ENCODE measurements at places on chromosomes 5 and 9.

- DNase-seq = no peak
These were observed 8.0 kb downstream of the BRD3 start for GRCh38 chr9:134059661-134060395.

- DNase-seq = peak; percentile 82
These were observed 219.6 kb downstream of the DENND1A start for GRCh38 chr9:123710299-123710698.

DNA sequence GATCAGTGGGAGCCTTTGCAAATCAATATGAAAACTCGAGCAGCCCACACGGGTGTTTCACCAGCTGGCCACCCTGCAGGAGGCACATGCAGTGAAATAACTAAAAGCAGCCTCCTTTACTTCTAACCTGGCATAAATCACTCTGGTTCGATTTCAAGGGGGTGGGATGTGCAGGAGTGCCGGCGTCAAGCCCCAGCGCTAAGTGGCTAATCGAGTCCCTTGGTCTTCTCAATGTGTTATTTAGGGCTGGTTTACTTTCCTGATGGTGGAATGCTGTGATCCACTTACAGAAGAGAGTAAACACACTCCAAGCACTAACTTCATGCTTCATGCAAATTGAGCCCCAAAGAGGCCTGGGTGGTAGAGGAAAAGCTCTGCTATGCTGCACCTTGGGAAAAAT lies 109.4 kb downstream of the TMEM174 start:
- no peak for DNase-seq

- DNase-seq = no peak
These were observed 1.4 kb downstream of the NR6A1 start for GRCh38 chr9:124769549-124770358.

- peak; percentile 13 for DNase-seq
These were observed 209.0 kb downstream of the TTLL11 start for GRCh38 chr9:121884057-121884541.

- DNase-seq = peak; percentile 84
These were observed 295.5 kb upstream of the SMC2 start for GRCh38 chr9:103798620-103799019.

DNA sequence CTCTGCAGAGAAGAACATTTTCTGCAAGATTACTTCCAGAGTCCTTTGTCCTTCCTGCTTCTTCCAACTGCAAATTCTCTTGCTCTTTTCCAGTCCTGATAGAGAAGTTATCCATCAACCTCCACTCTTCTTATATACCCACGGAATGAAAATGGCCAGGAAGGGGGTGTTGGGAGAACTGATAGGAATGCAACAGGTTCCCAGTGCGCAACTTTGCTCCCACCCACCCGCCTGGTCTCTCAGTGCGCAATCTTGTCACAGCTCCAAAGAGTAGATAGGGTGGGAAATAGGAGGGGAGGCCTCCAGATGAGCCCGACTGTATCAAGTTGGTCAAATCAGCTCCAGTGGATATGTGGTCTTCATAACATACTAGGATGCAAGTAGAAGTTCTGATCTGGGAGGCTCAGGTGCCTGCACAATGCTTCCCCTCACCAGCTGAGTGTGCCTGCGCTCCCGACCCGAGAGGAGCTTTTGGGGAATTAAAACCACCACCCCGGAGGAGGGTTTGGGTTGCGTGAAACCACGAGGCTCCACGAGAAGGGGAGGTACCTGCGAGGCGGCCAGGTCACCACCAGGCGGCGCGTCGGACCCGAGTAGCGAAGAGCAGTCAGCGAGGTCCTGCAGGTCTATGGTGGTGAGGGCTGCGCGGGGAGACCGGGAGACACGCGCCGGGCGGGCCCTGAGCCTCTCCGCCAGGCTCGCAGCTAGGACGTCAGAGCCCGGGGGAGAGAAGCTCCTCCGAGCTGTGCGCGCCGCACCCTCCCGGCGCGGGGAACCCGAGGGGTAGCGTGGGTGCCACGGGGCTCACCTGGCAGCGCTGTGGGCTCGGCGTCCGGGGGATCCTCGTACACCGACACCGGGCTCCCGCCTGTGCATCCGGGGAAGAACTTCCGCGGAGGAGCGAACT lies 835 bp downstream of the MCIDAS start:
- peak; percentile 56 for DNase-seq

DNA sequence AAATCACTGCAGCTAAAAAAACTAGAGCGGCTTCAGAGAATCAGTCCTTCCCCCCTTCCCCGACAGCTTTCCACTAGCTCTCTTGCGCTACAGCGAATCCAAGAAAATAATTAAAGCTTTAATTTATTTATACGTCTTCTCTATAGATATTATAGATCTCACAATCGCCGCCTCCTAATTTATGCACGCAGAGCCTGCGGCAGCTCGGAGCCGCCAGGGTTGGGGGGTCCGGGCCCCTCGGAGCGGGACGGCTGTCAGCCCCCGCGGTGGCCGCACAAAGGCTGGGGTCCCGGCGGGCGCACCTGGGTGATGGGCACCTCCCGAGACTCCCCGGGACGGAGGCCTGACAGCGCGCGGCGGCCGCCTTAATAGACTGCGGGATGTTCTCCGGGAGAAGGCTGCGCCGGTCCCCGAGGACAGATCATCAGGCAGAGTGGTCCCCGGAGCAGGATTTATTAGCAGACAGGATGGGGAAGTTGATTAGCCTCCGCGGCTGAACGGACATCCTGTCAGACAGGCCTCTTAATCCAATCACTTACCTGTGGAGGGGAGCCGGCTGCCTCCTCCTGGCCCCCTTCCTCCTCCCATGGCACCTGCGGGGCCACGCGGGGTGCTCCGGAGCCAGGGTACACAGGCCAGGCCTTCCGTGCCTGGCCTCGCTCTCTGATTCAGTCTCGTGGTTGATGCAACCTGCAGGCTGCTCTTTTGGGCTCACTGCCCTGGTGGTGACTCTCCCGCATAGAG lies 166.8 kb downstream of the MELK start:
- DNase-seq = no peak

DNA sequence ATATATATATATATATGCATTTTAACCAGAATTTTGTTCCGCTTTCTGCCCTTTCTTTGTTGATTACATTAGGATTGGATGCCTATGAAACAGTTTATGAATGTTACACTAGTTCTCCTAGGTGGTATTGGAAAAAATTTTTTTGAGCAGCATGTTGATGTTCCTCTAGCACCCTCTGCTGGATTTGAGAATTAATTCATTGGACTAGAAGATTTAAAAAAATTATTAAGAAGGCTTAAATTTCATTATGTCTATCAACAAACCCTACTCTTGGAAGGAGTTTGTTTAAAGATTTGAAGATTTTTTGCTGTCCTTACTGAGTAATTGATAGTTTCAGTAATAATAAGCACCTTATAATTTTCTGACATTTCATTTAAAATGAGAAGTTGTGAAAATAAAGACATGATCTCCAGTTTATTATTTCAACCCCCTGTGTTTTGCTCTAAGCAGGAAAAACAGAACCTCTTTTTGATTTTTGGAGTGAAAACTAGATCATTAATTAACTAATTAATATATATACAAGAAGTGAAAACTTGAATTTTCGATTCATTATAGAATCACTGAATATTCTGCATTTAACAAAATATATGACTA lies 89.6 kb downstream of the CCDC171 start:
- DNase-seq = no peak

DNA sequence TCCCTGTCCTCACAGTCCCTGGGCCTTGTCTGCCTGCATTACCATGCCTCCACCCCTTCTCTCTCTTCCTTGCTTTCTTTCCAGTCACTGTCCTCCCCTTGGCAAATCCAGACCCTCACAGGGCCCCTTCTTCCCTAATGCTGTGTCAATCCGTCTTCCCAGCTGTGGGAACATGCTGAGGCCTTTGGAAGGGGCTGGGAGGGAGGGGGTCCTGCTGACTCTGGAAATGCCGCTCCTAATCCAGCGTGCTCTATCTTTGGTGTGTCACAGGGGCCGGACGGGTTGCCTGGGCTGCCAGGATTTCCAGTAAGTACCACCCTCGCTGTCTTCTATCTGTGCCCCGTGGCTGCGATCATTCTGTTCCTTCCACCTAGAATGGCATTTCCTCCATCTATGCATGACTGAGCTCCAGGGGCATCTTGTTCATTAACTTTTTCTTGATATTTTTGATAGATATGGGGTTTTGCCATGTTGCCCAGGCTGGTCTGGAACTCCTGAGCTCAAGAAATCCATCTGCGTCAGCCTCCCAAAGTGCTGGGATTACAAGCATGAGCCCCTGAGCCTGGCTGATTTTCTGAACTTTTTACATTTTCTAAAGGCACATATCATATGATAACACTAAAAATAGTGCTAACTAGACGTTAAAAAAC lies 64.5 kb upstream of the TGFBR1 start:
- DNase-seq = peak; percentile 28

DNA sequence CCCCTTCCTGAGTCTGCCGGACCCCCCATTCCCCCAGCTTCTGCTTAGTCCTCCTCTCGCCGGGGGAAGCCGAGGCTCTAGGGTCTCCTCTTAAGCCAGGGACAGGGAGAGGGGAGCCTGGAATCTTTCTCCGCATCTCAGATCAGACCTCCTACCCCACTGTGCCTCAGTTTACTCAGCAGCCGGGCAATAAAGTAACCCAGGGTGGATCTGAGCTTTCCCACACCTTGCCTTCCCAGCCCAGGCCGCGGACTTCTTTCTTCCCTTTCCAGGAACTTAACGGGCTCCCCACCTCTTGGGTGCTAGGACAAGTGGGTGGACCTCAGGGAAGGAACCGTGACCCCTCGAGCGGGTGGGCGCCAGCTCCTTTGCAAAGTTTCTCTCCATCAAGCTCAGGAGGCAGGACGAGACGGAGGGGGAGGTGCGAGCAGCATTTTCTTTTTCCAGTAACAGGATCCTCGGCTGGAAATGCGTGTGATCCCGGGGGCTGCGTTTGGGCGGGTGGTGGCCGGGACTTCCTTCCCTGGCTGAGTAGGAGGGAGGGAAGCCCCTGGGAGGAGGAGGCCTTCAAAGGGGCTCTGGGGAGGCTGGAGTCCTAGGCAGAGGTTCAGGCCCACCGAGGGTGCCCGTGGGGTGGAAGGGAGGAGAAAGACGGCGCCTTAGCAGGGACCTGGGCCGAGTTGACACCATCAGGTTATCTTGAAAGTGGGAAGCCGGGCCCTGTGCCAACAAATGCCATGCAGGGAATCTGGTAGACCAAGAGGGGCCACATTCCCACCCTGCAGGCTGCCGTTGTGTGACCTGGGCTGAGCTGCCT lies 795 bp downstream of the DAB2IP start:
- DNase-seq = no peak

GRCh38 chr5:156893517-156893916 lies 43.4 kb downstream of the PPP1R2B start:
- no peak for DNase-seq

DNA sequence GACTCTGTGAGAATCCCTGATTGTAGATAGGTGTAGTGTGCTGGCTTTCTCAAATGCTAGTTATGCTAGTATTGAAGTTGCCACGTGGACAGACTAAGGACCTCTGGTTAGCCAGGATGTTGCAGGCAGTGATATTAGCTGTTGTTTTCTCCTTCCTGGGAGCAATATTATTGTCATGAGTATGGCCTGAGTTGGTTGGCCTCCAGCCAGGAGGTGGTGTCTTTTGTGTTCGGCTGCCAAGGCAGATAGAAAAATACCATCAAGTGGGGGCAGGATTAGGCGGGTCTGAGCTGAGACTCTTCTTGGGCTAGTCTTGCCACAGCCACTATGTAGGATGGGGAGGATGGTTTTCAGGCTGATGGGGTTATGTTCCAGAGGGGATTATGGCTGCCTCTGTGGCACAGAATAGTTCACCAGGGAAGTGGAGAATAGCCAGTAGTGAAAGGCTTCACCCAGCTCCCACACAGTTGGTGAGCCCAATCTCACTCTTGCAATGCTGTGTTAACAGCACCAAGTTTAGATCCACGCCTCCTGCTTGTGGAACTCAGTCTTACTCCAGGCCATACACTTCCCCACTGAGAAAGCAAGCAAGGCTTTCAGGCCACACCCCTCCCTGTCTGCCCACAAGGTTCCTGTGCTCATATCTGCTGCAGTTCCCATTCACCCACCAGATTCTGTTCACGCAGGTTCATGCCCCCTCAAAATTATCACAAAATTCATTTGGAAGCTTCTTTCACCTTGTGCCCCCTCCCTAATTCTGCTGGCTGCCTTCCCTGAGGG lies 31.2 kb downstream of the GHR start:
- no peak for DNase-seq

DNA sequence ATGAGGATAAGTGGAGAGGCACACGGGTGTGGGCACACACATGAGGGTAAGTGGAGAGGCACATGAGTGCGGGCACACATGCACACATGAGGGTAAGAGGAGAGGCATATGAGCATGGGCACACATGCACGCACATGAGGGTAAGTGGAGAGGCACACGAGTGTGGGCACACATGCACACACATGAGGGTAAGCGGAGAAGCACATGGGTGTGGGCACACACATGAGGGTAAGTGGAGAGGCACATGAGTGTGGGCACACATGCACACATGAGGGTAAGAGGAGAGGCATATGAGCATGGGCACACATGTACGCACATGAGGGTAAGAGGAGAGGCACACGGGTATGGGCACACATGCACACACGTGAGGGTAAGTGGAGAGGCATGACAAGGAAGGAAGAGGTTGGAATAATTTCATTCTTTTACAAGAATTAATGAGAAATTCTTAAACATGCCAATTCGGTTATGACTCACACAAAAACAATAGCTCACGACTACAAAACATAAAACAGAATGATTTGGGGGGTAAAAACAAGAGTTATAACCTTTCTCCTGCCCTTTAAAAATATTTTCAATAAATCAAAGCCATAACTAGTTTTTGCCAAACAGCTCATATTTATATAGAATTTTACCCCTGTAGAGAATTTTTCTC lies 67.5 kb downstream of the APBA1 start:
- DNase-seq = no peak

DNA sequence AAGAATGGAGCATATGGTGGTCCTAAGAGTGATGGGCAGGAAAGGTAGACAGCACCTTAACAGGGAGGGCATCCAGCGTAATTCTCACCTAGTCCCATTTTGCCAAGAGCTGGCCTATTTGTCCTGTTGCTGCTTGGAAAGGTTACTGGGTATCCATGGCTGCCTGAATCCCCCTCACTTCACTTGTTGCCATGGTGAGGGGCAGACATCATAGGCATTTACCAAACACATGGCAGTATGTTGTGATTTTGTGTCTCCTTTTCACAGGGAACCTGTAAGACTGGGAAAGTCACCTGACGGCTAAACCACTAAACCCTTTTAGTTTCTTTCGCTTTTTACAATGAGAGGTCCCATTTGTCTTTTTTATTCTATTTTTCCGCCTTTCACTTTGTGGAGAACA lies 227.1 kb downstream of the CD180 start:
- no peak for DNase-seq

DNA sequence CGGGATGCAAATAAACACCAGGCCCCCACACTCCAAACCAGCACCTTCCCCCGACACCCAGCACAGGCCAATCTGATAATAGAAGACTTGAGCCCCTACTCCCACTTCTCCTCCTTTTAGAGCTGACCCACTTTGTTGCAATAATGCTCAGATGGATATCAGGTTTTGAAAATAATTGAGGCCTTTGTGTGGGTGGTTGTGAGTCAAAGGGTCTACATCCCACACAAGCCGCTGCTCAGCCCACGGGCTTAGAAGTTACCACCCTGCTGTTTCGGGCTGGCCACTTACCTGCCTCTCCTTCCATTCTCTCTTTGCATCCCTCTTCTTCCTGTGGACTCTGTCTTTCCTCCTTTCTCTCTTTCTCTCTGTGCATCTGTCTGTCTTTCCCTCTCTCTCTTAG lies 36.2 kb upstream of the FOXI1 start:
- no peak for DNase-seq

Measured in RCC 7860 (cell line).